Vagina (tissue), 2 donors: ENCODE measurements at places on chromosomes 5 and 9.

DNA sequence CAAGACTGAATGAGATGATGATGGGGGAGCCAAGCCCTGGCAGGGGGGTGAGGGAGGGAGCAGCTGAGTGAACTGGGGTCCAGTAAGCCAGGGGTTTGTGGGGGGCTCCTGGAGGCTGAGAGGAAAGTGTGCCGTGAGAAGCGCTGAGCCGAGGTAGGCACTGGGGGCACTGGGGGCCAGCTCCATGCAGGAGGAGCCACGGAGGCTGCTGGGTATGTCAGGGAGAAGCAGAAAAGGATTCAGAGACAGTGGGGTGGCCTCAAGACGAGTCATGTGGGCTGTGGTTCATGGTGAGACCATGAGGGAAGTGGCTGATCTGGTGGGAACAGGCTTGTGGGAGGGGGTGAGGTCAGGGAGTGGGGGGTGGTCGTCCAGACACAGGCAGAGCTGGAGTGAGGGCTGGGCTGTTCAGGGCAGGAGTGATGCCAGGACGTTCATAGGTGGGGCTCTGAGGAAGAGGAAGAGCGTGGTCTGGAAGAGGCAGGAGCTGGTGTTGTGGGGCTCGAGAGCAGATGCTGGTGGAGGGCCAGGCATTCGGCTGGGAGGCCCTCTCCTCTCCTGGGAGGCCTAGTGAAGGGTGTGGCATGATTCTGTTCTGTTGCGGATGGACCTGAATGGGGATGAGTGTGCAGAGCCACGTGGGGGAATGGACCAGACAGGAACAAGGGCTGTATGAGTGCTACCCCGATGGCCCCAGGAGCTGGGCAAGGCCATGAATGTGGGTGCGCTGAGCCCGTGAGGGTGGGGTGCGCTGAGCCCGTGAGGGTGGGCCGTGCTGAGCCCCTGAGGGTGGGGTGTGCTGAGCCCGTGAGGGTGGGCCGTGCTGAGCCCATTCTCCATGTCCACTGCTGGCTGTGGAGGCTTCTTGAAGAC lies 92.7 kb upstream of the CACNA1B start:
- no peak for DNase-seq

DNA sequence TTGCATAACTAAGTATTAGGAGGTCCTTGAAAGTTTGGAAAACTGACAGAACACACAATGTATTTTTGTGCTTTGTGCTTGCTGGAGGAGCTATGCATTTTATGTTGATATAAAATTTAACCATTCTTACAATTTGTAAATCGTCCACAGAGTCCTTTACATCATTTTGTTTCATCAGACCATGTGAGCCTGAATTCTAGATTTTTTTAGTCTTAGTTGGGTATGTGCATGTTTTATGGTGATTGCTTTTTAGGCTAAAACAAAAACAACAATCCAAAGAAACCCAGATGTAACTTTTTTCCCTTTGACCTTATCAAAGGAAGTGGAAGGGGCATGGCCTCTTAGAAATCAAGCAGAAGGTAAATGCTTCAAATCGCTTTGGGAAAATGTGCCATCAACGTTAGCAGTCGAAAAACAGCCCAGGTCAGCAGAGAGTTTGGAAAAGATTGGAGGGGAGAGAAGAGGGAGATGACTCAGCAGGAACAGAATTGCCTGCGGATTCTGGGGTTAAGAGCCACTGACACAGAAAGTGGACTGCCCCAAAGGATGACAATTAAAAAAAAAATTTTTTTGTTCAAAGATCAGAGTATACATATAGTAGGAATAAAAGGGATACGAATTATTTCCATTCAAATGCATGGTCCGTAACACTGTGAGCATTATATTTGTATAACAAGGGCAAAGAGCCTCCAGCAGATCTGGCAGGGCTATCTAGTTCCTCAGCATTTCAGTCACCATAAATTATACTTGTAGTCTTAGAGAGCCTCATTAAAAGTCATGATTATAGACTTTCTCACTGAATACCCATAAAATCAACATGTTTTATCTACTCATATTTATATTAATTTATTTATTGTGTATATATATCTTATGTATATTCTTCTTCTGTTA lies 253.5 kb upstream of the HAPLN1 start:
- DNase-seq = no peak

DNA sequence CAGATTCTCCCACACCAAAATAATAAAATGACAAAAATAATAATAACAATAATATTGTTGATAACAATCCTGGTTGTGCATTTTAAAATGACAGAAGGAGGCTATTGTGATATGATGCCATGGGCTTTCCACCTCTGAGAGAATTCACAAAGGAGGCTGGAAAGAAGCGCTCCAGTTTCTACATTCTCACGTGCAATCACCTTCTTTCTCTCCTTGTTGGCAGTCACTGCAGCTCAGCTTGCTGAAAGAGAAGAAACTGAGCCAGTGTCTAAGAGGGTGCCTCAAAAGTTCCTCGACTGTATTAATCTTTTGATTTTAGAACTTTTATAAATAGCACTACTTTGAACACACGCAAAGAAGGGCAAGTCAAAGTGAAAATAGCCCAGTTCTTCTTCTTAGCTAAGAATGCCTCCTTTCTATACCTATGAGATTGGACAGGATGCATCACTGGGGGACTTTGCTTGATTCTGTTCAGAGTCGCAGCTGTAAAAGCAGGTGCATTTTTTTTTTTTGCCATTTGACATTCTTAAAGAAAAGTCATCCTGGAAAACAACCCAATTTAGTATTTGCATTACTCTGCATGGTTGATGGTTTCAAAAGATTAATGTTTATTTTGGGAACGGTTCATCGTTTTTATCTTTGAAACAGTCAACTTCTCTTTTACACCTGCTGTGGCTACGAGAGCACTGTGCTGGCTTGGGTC lies 12.4 kb upstream of the SUB1 start:
- DNase-seq = no peak

DNA sequence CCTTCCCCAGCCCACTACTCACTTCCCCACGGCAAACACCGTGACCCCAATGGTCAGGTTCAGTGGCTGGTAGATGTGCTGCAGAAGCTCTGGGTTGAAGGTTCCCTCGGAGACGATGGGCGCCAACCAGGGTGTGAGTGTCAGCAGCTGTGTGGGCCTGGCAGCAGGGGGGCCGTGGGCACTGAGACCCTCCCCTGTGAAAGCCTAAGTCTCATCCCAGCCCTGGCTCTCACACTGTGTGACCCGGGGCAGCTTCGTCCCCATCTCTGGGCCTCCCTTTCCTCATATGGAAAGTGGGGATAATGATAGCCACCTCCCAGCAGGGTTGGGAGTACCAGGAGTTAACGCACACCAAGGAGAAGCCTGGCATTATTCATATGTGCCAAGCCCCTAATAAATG lies 8.6 kb downstream of the GBGT1 start:
- DNase-seq = no peak

- DNase-seq = no peak
Observed at GRCh38 chr5:62731022-62731421, 152.4 kb downstream of the LRRC70 start.

GRCh38 chr5:148850836-148851235 lies 24.4 kb downstream of the ADRB2 start:
- DNase-seq = no peak

DNA sequence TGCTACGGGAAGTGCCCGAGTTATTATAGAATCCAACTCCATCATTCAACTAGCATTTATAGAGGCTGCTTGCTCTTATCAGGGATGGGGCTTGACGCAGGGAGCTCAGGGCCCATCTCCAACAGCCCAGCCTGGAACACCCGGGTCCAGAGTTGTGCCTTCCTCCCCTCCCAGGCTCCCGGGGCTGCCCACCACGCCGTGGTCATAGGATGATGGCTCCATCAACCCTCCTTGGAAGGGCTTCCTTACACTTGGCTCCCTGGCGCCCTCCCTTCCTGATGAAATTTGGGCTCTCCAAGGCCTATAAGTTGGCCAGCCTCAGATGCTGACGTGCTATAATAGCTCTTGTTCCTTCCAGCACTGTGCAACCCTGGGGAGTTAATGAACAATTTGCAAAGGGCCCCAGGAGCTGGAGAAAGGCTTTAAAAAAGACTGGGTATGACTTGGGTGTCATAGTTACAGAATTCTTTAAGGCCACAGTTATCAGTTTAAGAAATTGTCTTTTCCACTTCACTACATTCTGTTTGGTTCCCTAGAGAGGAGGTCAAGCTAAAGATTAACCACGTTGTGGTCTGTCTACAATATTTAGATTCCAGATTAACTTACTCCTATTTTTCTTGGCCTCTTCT lies 42.5 kb upstream of the GADD45G start:
- DNase-seq = no peak

DNA sequence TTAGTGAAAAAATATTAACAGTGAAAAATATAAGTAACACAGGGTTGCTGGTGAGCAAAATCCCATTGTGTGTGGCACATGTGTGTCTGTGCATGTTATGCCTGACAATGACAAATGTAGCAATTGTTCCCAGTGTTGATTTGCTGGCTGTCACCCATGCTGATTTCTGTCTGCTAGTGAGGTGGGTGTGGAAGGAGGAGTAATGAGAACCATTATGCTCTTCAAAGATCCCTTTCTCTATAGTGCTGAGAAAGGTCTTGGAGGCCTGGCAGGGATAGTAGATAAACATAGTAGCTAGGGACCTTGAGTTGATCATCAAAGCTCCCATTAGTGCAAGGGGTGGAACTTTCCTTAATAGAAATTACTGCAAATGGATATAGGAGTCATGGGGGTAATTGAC lies 152.5 kb upstream of the CLINT1 start:
- no peak for DNase-seq

DNA sequence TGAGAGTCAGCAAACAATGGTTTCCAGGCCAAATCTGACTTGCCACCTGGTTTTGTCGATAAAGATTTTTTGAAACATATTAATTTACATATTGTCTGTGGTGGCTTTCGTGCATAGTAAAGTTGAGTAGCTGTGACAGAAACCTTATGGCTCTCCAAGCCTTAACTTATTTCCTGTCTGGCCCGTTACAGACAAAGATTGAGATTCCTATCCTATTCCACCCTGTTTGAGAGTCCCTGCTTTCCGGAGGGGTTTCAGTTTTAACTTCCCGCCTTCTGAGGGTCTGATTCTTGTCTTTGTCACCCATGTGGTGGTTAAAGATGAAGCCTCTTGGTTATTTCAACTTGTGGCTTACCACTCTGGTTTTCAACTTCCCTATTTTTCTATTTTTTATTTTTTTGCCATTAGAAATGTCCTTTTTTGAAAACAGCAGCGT lies 11.4 kb downstream of the OTULIN start:
- no peak for DNase-seq

DNA sequence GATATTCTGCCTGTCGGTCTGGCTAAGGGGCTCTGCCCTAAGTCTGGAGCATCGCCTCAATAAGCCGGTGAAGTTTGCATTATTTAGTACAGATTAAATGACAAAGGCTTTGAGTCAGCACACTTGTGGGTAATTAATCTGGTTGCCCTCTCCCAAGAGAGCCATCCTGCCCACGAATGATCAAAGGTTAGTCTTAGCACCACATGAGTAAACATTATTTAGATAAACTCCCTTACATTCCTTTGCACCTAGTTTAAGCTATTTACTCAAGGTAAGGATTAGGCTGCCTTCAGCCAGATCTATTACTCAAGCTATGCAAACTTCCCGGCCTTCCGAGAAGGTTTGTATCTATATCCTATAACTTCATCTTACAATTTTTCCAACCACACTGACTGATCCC lies 572.1 kb downstream of the CHSY3 start:
- DNase-seq = no peak

- DNase-seq = no peak
Observed at GRCh38 chr9:84652496-84653120, 16.9 kb upstream of the NTRK2 start.

- no peak for DNase-seq
Observed at GRCh38 chr9:69919461-69920061, 98.9 kb downstream of the CFAP95 start.

DNA sequence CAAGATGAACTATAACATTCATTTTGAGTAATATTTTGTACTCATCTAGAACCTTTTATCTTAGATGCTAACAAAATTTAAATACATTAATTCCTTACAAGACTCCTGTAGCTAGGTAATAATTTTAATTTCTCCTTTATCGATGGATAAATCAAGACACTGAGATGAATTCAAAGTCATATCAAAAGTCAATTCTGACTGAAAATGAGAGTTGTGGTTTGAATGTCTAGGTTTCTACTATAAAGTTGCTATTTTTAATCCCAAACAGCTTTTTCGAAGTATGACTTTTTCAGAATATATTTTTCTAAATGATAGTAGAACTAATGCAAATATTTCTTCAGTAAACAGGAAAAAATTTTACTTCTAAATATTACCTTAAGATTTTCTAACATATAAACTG lies 491.7 kb upstream of the FAM174A start:
- no peak for DNase-seq

GRCh38 chr5:151678713-151679112 lies 8.0 kb downstream of the SPARC start:
- DNase-seq = no peak

GRCh38 chr9:96344458-96345180 lies 38.9 kb downstream of the SLC35D2 start:
- DNase-seq = no peak

DNA sequence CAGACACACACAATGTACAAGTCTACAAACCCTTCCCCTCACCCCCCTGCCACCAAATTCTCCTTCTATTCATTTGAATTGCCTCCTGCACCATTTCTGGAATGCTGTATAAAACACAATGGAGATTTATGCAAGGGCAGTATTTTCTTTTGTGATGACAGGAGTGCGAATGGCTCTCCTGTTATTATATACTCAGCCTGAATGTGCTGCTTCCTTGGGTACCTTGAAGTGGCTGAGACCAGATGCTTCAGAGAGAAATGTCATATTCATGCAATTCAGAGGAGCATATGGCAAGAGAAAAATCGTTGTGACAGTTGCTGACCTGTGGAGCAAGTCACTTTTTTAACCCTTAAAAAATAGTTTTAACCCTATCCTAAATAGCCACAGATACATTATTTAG lies 468.0 kb upstream of the WWC1 start:
- no peak for DNase-seq

- DNase-seq = no peak
Observed at GRCh38 chr5:159802661-159803060, 113.6 kb upstream of the ADRA1B start.

DNA sequence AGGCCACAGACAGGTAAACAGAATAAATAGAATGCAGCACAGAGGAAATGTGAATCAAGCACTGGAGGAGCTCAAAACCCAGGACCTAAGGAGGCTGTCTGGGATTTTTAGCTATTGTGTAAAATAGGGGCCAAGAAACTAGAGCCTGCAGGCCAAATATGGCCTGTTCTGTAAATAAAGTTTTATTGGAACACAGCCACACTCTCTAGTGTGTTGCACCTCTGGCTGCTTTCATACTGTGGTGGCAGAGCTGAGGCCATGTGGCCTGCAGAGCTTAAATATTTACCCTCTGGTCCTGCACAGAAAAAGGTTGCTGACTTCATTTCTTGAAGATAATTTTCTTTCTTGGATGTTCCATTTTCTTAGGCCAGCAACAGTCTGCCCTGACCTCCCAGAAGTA lies 136.4 kb downstream of the WDR41 start:
- DNase-seq = no peak

- no peak for DNase-seq
Observed at GRCh38 chr5:54624805-54625568, 107.4 kb downstream of the SNX18 start.

GRCh38 chr5:160327818-160328217 lies 15.5 kb upstream of the CCNJL start:
- no peak for DNase-seq
